Osteocyte (in vitro differentiated cells): ENCODE measurements at places on chromosomes 2 and 18. TPM values are rescaled to one million over a fixed set of nuclear protein-coding genes. Genes with fewer than 3 reads are reported as not detected.

- H3K4me1 ChIP-seq, result no peaks in the 10 kb centered on the region
- H3K27ac ChIP-seq, result no peak overlapping the region
- no peaks in the 10 kb centered on the region for H3K27me3 ChIP-seq
- no peak for DNase-seq
These were observed 122.1 kb downstream of the TMEM247 start for GRCh38 chr2:46601328-46601963.

GRCh38 chr2:56537756-56538155, 354.0 kb downstream of the CCDC85A start:
- H3K27ac ChIP-seq, result no peak overlapping the region
- H3K27me3 ChIP-seq, result no peaks in the 10 kb centered on the region
- no peaks in the 10 kb centered on the region for H3K36me3 ChIP-seq

DNA sequence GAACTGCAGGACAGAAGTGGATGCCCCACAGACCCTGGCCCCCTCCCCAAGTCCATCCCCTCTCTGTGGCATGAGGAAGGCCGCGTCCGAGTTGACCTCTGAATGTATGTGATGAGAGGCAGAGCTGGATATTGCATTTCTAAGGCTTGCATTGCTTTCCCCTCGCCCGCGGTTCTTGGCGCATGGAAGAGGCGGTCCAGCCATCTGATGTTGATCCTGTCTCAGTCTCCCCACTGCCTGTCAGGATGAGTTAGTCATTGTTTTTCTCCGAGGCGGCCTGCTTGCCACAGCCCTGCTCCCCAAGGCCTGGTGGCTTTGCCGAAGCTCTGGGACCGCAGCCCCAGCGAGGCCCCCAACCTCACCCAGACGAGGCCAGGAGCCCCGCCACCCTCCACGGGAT, 88.6 kb downstream of the SMAD7 start:
- no peaks in the 10 kb centered on the region for H3K27me3 ChIP-seq
- H3K27ac ChIP-seq, result peak overlapping the region; percentile 91
- H3K36me3 ChIP-seq, result peaks cover 36% of the 10 kb centered on the region
- peaks cover 62% of the 10 kb centered on the region for H3K4me1 ChIP-seq
- no peak for DNase-seq

Gene ZNF892
- total RNA-seq, result 7.0 and 7.6 TPM in 2 replicates

Gene ACOXL
- not detected in 2 replicates for total RNA-seq

Gene SCN1A
- not detected in 2 replicates for total RNA-seq

- peak overlapping the region; percentile 93 for H3K4me3 ChIP-seq
- DNase-seq, result no peak
- H3K4me1 ChIP-seq, result peaks cover 27% of the 10 kb centered on the region
These were observed 569 bp downstream of the TMX3 start for GRCh38 chr18:68714366-68714711.

Gene SULT1C4
- 6.0 and 7.0 TPM in 2 replicates for total RNA-seq

- peaks cover 7% of the 10 kb centered on the region for H3K36me3 ChIP-seq
- no peaks in the 10 kb centered on the region for H3K27me3 ChIP-seq
- H3K27ac ChIP-seq, result peak overlapping the region; percentile 82
- H3K4me3 ChIP-seq, result peak overlapping the region; percentile 78
- no peak for DNase-seq
These were observed 1.4 kb upstream of the ANKRD39 start for GRCh38 chr2:96859099-96859649.

Gene LONRF2
- 0.26 and 0.32 TPM in 2 replicates for total RNA-seq

GRCh38 chr2:200470230-200470629, 39.6 kb downstream of the KCTD18 start:
- H3K36me3 ChIP-seq, result peaks cover 53% of the 10 kb centered on the region
- H3K4me3 ChIP-seq, result no peak overlapping the region
- peaks cover 4% of the 10 kb centered on the region for H3K4me1 ChIP-seq
- H3K27ac ChIP-seq, result peak overlapping the region; percentile 10
- no peak for DNase-seq

GRCh38 chr18:56641714-56642337, 3.4 kb upstream of the TXNL1 start:
- DNase-seq, result no peak
- H3K27me3 ChIP-seq, result no peaks in the 10 kb centered on the region
- H3K27ac ChIP-seq, result no peak overlapping the region
- peaks cover 2% of the 10 kb centered on the region for H3K36me3 ChIP-seq
- H3K4me1 ChIP-seq, result peaks cover 14% of the 10 kb centered on the region
